ENCODE measurements at places on chromosomes 1 and 21.
A peak's percentile ranks its signal among the peaks of the same experiment; 100 is the strongest.

GRCh38 chr1:248243204-248243603 is 12.0 kb downstream of the OR2M4 start:
- no peak for DNase-seq

DNA sequence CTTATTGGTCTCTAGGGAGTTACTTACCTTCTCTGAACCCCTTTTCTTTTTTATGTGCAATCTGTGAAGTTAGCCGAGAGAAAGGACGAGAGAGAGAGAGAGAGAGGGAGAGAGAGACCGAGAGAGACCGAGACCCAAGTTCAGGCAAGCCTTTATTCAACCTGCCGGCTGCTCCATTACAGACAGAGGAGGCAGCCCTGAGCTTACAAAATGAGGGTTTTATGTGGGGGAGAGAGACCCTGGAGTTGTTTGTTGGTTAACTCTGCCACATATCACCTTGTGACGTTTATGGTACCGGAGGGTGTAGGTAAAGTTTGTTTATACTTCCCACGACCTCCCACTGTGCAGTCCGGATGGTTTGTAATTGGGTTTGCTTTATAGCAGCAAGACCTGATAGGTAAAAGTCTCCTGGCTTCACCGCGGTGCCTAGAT is 1.5 kb upstream of the MCOLN3 start:
- no peak for DNase-seq

DNA sequence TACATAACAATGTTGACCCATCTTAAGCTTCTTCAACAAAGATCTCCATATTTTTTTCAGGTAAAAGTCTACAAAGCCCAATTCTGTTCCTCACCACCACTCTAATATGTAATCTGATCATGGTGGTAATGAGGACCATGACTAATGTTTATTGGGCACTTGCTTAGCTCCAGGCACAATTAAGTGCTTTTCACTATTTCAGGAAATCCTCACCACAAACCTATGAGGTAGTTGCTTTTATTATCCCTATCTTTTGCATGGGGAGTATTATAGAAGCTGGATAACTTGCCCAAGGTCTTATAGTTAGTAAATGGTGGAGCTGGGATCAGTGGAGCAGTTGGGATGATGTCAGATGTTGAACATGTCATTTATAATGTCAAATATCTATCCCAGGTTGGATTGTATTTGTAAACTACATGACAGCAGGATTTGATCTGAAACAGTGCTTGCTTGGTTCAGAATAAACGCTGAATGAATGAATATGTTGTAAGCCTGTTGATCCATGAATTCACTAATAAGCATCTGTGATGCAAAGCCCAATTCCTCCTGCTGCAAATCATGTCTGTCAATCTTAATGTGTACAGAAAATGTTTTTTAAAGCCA is 283.3 kb upstream of the ST6GALNAC5 start:
- no peak for DNase-seq

- DNase-seq = peak; percentile 21
Measured at GRCh38 chr1:6801966-6802365, 16.7 kb downstream of the CAMTA1 start.

- DNase-seq = no peak
Measured at GRCh38 chr1:109191377-109191776, 22.3 kb upstream of the SARS1 start.

DNA sequence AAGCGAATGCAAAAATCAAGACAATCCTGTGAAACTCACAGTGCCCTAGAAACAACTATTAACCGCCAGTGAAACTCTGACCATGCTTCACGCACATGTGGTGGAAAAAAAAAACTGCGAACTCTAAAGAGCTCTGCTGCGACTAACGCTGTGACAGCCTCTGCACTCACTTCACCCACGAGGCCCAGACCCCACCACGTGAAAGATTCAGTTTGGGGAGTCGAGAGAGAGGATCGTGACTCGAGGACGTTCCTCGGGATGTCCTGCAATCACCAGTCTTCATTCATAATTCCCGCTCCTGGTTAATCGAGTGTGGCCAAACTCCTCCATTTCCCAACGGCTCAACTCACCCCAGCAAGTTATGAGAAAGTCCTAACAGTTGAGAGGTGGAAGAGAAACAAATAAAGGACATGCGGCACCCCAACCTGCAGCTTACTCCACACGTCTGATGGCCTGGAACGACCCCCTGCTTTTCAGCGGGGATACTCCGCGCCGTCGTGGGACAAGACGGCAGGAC is 1.1 kb downstream of the SERBP1 start:
- peak; percentile 78 for DNase-seq

DNA sequence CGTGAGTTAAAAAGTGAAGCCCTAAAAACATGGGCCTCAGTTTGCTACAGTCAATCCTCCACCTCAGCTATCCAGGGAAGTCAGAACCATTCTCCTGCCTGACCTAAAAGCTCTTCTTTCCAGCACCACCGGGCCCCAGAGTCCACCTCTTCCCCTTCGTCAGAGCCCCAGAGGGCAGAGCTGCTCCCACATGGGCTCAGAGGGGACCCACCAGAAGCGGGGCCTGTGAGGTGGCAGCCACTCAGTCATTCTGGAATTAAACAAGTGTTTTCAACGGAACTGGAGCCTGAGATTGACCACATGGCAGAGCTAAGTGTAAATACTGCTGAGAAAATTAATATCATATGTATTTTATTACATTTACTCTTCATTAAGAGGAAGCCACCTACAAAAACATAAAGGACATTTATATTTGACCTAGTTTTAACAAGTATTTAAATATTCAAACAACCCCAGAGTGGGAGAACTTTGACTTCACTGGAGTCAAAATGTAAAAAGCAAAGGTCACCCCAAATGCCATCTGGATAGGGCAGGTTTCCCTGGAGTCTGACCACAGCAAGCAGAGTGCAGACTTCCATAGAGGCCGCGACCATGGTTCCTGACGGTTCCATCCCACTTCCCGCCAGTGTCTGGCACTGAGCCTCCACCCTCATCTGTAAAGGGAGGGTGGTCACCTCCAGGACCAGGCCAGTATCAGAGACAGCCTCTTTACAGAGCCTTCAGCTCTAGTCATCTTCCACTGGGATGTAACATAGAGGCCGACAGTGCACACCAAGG is 1.8 kb downstream of the SUMO3 start:
- no peak for DNase-seq

All from muscle of back (tissue), 13 donors.